ENCODE measurements at places on chromosomes 5 and 9.

- no peak overlapping the region for H3K27ac ChIP-seq
- peaks cover 46% of the 10 kb centered on the region for H3K4me1 ChIP-seq
- H3K4me3 ChIP-seq = peak overlapping the region; percentile 62
- no peak for DNase-seq
- no peaks in the 10 kb centered on the region for H3K36me3 ChIP-seq
- peaks cover 12% of the 10 kb centered on the region for H3K27me3 ChIP-seq
These were observed 5.0 kb downstream of the STC2 start for GRCh38 chr5:173323106-173323798.

GRCh38 chr5:43400082-43400481 is 12.1 kb downstream of the CCL28 start:
- H3K36me3 ChIP-seq = no peaks in the 10 kb centered on the region
- no peaks in the 10 kb centered on the region for H3K4me1 ChIP-seq
- no peaks in the 10 kb centered on the region for H3K27me3 ChIP-seq
- H3K4me3 ChIP-seq = no peak overlapping the region
- H3K27ac ChIP-seq = no peak overlapping the region
- no peak for DNase-seq

DNA sequence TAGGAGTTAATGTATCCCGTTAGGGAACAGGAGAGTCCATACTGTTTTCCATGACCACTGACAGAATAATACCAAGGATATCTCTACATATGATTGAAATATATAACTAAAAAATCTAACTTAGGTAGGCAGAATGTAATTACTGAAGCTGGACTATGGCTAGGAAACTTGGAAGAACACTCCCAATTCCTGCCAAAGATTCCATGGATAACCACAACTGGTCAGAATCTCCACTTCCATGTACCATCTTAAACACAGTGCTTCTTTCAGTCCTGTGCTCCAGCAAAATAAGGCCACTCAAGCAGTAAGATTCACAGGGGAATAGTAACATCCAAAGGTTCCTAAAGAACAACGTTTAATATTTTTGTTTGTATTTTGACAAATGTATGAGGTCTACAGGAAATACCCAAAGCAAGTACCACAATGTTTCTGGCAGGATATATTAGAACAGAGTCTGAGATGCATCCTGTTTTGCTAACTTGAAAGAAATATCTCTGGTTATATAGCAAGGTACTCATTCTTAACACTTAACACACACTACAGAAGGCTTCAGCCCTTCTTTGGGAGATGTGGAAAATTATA is 295.0 kb downstream of the ADAMTS6 start:
- no peaks in the 10 kb centered on the region for H3K36me3 ChIP-seq
- no peak overlapping the region for H3K27ac ChIP-seq
- H3K4me3 ChIP-seq = no peak overlapping the region
- H3K4me1 ChIP-seq = peaks cover 11% of the 10 kb centered on the region

DNA sequence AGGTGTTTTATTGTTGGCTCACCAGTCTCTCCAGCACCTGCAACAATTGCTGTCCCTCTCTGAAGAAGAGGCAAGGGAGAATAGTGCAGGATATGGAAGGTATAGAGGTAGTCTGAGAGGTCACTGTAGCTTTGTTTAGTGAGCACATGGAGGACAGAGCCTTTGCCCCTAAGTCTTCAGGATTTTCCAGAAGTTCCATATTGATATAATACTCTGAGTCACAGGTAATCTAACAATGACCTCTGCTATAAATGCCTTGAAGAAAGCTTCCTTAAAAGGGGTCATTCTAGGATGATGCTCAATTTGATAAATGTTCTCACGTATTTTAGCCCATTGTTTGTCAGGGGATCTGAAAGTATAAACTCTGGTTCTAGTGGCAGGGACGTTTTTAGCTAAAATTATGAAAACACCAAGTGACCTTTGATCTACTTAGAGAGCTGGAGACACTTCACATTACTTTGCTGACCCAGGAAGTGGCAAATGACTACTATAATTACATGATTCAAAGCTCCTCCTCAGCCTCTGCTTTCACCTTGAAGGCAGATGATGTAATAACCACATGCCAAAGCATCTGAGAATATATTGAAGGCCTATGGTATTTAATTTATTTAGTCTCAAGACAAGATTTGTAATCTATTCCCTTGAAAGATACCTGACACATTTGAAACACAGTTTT is 366.9 kb upstream of the NUDT12 start:
- DNase-seq = no peak
- no peak overlapping the region for H3K27ac ChIP-seq
- H3K27me3 ChIP-seq = no peaks in the 10 kb centered on the region
- no peaks in the 10 kb centered on the region for H3K36me3 ChIP-seq

DNA sequence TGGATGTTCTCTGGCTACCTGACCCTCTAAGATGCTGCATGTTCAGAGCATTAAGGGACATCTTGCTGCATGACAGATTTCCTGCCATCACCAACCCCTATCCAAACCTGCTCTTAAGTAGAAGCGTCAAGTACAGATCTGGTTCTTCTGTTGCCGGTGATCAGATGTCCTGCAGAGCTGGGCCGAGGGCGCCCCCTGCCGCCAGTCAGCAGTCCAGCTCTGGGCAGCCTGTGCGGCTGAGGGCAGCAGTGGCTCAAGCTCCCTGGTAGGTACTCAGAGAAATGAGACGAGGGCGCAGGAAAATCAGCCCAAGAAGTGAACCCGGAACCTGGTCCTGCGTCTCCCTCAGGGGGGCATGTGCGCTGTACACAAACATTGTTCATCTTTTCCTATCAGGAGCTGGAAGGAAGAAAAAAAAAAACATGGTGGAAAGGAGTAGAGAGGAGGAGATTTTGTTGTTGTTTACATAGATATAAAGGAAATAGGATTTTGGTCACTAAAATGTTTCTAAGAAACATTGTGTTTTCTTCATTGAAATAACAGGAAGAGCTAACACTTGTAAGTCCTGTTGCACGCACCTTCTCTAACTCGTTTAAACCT is 95.8 kb downstream of the CFAP90 start:
- no peak overlapping the region for H3K27ac ChIP-seq
- no peak overlapping the region for H3K4me3 ChIP-seq
- H3K36me3 ChIP-seq = no peaks in the 10 kb centered on the region
- H3K27me3 ChIP-seq = no peaks in the 10 kb centered on the region
- DNase-seq = no peak

DNA sequence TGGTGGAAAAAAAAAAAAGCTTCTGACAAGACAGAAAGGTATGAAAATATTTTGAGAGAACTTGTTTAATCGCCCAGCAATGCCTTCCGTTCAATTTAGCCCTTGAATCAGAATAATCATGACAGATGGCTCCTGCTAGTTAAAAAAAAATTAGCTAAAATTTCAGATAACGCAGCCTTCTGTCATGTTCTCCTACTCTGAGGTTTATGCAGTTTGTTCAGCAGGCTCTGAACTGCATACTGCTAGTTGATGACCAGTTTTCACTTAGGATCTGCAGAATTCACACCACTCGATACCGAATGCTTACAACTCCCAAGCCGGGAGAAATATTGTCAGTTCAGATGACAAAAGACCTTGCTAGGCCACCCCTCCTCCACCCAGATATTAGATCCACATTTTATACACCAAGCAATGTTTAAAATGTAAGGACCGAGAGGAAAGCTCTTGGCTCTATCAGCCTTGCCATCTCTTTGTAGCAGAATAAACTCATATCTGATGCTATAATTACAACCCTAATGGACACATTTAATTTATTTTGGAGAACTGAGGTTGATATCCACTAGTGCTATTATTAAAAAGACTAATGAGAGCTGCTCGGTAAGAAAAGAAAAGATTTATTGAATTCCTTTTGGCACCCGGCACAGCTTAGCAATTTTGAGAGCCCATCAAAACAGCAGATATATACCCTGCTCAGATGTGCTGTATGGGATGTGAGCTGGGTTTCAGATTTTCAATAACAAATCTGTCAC is 322.8 kb downstream of the GLIS3 start:
- no peak overlapping the region for H3K27ac ChIP-seq
- no peaks in the 10 kb centered on the region for H3K27me3 ChIP-seq
- no peak for DNase-seq
- H3K4me3 ChIP-seq = no peak overlapping the region

- no peaks in the 10 kb centered on the region for H3K36me3 ChIP-seq
- no peaks in the 10 kb centered on the region for H3K27me3 ChIP-seq
- no peak overlapping the region for H3K4me3 ChIP-seq
These were observed 419.7 kb downstream of the CHSY3 start for GRCh38 chr5:130323804-130324454.

DNA sequence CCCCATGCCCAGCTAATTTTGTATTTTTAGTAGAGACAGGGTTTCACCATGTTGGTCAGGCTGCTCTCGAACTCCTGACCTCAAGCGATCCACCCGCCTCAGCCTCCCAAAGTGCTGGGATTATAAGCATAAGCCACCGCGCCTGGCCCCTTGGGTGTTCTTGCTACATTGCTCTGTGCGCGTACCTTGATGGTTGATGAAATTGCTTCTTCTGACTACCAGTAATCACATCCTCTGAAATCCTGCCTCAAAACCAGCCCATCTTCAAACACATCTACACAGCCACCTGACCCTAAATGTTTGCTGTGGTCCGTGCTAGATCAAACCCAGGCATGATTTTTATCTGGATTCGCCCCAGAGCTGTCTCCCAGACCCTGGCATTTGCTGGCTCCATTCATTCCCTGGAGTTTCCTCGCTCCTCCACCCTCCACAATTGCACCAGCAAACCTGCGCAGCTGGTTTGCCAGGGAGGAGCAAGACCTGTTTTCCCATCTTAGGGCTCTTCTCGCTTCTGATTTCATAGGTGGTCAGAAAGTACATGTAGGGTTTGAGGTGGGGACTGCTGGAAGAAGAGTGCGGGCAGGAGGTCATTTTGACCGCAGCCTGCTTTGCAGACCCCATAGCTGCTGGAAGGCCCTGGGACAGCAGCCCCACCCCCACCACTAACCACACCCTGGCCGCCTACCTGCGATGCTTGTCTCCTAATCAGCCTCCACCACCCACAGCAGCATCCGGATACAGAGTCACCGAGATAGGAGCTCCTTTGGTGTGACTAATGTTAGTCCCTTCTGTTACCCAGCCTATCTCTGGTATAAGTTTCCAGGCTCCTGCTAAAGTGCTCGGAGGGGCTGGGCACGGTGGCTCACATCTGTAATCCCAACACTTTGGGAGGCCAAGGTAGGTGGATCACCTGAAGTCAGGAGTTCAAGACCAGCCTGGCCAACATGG is 22.7 kb downstream of the SWI5 start:
- no peaks in the 10 kb centered on the region for H3K36me3 ChIP-seq
- H3K4me1 ChIP-seq = no peaks in the 10 kb centered on the region
- no peak overlapping the region for H3K4me3 ChIP-seq

GRCh38 chr9:29769019-29769418 is 2195.7 kb upstream of the C9orf72 start:
- no peaks in the 10 kb centered on the region for H3K4me1 ChIP-seq
- no peak overlapping the region for H3K27ac ChIP-seq
- H3K27me3 ChIP-seq = no peaks in the 10 kb centered on the region
- H3K36me3 ChIP-seq = no peaks in the 10 kb centered on the region
- no peak for DNase-seq

- H3K4me3 ChIP-seq = no peak overlapping the region
- DNase-seq = no peak
- H3K27ac ChIP-seq = no peak overlapping the region
- H3K4me1 ChIP-seq = peaks cover 10% of the 10 kb centered on the region
These were observed 29.1 kb upstream of the AKNA start for GRCh38 chr9:114416906-114417305.

- H3K4me3 ChIP-seq = peak overlapping the region; percentile 84
- no peaks in the 10 kb centered on the region for H3K36me3 ChIP-seq
- H3K27ac ChIP-seq = peak overlapping the region; percentile 77
- peaks cover 6% of the 10 kb centered on the region for H3K4me1 ChIP-seq
- no peaks in the 10 kb centered on the region for H3K27me3 ChIP-seq
These were observed 1.4 kb downstream of the CHSY3 start for GRCh38 chr5:129905473-129906176.

DNA sequence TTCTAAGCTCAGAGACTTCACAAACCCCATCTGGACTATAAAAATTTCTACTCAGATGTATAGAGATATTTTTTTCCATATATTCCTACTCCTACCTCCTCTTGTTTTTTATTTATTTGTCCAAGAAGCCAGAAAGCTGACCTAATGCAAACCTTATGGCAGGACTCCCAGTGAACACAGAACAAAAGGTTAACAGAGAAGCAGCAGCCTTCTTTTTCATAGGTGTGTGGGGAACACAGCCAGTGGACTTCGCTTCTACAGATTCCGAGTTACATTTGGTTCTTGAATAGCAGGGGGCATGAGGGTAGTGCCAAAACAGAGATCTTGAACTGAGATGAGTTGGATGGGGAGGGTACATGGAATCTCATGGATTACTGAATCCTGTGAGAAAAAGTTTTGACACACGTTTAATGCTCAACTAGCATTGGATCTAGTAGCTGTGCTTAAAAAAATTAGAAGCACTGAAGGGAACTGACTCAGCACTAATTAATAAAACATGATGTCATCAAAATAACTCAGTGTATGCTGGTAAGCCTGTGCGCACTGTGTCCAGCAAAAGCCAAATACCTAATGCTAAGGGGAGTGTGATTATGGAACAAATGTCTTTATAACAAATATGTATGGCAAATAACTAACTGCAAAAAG is 240.1 kb downstream of the GABRB2 start:
- no peak for DNase-seq
- no peak overlapping the region for H3K27ac ChIP-seq
- no peaks in the 10 kb centered on the region for H3K4me1 ChIP-seq
- H3K4me3 ChIP-seq = no peak overlapping the region
- H3K36me3 ChIP-seq = no peaks in the 10 kb centered on the region

- H3K27me3 ChIP-seq = no peaks in the 10 kb centered on the region
- DNase-seq = no peak
- no peaks in the 10 kb centered on the region for H3K36me3 ChIP-seq
- peaks cover 96% of the 10 kb centered on the region for H3K4me1 ChIP-seq
These were observed 2.3 kb upstream of the ENG start for GRCh38 chr9:127856729-127857116.

DNA sequence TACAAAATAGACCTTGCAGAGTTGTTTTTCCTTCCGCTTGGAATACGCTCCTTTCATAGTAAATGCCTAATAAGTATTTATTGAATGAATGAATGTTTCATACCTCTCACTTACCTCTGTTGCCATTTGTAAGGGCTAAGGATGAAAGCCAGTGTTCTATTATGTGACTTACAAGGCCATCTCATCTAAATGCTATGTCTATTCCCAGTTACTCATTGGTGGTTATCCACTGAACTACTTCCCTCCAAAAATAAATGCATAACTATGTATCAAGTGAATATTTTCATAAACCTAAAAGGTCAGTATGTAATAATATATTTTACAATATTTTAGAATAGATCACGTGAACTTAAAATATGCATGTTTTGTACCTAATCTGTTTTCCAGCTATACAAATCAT is 670.5 kb upstream of the RGMB start:
- DNase-seq = no peak
- no peak overlapping the region for H3K27ac ChIP-seq
- H3K36me3 ChIP-seq = no peaks in the 10 kb centered on the region
- no peaks in the 10 kb centered on the region for H3K4me1 ChIP-seq
- no peaks in the 10 kb centered on the region for H3K27me3 ChIP-seq

DNA sequence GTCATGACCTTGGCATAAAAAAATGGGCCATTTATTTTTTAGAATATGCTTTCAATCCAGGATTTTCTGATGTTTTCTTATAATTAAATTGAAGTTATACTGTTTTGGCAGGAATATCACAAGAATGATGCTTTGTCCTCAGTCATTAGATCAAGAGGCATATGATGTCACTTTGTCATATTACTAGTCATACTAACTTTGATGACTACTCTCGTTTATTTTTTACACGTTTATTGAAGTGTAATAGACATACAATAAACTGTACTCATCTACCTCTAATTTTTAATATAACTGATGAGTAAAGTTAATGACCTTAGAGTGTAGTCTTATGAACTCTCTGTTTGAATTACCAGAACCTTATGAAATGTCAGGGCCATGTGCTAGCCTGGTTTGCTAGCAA is 56.4 kb downstream of the PBX3 start:
- H3K36me3 ChIP-seq = no peaks in the 10 kb centered on the region
- DNase-seq = no peak
- H3K4me1 ChIP-seq = peaks cover 8% of the 10 kb centered on the region
- H3K4me3 ChIP-seq = no peak overlapping the region

Measured in thoracic aorta (tissue), 2 donors.